ENCODE measurements at places on chromosomes 2 and 18.

- DNase-seq: no peak
Observed at GRCh38 chr2:240200230-240201051, 60.0 kb upstream of the OTOS start.

DNA sequence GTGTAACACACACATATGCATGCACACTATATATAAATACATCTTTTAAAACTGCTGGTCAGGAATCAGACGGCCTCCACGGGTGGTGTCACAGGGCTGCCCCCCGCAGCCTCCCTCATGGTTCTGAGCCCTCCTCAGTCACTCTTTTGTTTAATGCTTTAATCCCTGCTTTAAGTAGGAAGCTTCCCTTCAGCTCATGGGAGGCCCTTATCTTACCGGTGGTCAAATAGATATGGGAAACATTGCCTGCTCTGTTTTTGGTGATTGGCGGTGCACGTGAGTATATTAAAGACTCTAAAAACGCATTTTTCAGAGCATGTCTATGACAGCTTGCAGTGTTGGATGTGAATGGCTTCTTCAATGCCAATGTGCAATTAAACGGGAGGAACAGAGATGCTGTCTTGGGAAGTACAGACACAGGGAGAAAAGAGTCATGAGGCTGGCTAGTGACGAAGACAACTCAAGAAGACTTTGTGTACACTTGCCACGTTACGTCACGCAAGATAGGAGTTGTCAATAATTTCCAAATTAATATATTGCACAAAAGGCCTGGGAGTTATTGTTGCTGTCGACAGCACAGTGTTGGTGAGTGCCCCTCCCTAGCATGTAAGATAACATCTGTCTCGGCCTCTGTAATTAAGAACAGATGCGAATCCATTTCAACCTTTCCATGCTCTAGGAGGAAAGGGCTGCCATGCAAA is 23.3 kb downstream of the GNLY start:
- no peak for DNase-seq

DNA sequence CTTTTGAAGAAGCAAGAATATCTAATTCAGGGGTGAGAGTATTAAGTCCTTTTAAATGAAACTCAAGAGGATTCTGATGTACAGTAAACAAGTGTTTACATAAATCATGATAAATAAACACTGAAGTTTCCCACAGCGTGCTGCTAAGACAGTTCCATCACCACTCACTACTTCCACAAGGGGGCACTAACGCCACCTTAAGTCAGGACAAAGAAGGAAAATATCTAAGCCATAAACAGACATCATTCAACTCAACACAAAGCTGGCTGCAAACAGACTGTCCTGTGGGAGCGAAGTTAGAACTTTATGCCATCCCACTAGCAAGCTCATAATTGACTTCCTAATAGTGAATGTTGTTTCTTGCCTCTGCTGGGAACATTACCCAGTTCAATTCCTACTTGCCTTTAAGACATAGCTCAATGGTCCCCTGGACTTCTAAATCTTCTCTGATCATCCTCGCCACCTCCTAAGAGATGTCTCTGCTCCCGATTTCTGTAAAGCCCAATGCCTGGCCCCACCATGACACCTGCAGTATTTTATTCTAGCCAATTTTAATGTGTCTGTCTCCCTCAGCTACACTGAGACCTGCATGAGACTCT is 36.5 kb downstream of the MRPL44 start:
- peak; percentile 24 for DNase-seq

- DNase-seq: no peak
Observed at GRCh38 chr2:204654669-204655068, 109.4 kb downstream of the PARD3B start.

- DNase-seq: no peak
Observed at GRCh38 chr2:216402751-216403150, 9.5 kb upstream of the SMARCAL1 start.

- DNase-seq: no peak
Observed at GRCh38 chr2:181326661-181327060, 130.5 kb upstream of the ITGA4 start.

Data from activated CD8-positive, alpha-beta memory T cell treated with anti-CD3 and anti-CD28 coated beads for 1 hour (primary cell).